Hematopoietic multipotent progenitor cell treated with erythropoietin and hydrocortisone succinate and interleukin-3 and kit ligand, for 17 days (in vitro differentiated cells): ENCODE measurements at places on chromosomes 6 and 20.

DNA sequence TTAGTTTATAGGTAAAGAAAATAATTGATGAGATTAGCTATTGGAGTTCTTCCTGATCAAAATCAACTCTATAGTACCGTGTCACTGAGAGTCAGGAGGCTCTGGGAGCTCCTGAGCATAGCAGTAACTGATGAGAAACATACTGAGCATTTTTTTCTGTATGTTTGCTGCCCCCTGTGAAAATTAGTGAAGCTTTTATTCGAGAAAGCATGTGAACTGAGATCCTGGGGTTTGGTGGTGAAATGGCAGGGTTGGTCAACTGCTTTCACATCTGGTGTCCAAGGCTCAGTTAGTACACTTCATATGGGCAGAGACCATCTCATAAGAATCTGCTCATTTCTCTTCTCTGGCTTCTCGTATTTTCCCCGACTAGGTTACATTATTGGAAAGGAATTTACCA, 4.1 kb upstream of the ABT1 start:
- no peak for DNase-seq

- DNase-seq = no peak
Observed at GRCh38 chr6:30703011-30703410, 12.2 kb upstream of the NRM start.

DNA sequence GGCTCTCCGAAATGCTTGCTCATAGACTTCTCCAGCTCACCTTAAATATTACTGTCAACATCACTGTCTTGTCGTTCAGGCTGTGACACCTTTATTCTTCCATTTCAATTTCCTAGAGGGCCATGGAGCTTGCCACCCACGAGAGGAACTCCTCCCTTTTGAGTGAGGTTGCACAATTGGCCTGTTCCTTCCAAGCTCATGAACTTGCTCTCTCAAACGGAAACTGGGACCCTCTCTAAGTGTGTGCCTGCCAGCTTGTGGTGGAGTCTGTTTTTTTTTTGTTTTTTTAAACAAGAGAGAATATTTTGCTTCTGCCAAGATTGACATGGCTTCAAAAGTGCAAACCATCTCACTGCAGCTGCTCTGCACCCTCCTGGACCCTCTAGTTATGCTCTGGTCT, 19.3 kb upstream of the IYD start:
- no peak for DNase-seq

DNA sequence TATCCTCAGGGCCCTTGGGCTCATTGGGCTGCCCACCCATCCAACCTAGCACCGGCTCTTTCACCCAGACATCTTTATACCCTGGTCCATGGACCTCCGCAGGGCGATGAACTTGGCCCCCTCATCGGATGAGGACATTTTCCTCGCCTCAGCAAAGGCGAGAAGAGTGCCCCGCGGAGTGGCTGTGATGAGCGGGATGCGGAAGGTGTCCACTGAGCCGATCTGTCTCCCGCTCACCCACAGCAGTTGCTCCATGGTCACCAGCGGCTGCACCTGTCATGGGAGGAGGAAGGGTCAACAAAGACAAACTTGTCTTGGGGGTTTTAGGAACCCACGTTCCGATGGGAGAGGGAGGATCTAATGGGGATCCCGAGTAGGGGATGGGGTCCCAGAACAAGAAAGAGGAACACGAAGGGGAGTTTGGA, 690 bp downstream of the NEU1 start:
- no peak for DNase-seq

DNA sequence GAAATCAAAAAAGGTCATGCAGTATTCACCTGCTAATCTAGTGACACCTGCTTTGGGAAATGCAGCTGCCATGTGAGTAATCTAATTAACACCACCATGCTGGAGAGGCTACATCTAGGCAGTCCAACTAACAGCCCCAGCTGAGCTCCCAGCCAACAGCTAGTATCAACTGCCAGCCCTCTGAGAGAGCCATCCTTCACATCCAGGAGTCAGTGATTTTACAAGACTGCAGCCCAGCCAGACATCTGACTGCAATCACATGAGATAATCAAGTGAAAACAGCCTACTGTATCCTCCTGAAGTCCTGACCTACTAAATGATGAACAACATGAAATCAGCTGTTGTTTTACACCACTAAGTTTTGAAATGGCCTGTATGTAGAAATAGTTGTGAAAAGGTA, 298.4 kb downstream of the TRDN start:
- no peak for DNase-seq

DNA sequence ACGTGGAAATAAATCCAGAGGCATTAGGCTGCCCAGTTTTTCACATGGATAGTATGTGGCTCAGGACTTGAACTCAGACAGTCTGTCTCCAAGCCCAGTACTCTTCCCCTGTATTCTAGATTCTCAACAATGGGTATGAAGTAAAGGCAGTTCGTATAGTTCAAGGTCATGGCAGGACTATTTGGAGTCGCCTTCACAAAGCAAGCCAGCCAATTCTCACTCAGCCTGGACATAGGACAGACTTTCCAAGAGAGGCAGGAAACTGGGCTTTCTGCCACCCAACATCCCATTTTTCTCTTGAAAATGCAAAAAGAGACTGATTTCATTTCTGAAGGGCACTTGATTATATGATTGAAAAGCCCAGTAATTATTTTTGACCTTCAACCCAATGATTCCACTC, 111.0 kb downstream of the EDN1 start:
- no peak for DNase-seq

- DNase-seq = no peak
Observed at GRCh38 chr20:59830665-59831023, 102.8 kb downstream of the SYCP2 start.

DNA sequence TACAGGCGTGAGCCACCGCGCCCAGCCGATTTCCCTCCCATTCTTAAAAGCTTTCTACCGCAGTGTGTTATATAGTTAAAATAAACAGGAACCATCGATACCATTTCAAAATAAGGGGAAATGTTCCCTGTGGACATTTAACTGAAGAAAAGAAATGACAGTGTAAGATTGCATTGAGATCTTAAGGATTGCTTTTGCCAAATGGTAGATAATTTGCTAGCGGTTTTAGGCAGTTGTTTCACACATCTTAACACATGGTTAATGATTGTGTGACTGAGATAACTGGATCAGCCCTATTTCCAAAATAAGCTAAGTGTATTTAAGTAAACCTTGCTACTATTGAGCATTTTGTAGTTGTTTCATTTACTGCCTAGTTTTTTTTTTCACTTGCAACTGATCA, 15.6 kb downstream of the STX16 start:
- DNase-seq = no peak

- DNase-seq = no peak
Observed at GRCh38 chr6:168282985-168283685, 36.4 kb downstream of the DACT2 start.

GRCh38 chr20:45792317-45793118, 764 bp downstream of the DNTTIP1 start:
- peak; percentile 26 for DNase-seq

DNA sequence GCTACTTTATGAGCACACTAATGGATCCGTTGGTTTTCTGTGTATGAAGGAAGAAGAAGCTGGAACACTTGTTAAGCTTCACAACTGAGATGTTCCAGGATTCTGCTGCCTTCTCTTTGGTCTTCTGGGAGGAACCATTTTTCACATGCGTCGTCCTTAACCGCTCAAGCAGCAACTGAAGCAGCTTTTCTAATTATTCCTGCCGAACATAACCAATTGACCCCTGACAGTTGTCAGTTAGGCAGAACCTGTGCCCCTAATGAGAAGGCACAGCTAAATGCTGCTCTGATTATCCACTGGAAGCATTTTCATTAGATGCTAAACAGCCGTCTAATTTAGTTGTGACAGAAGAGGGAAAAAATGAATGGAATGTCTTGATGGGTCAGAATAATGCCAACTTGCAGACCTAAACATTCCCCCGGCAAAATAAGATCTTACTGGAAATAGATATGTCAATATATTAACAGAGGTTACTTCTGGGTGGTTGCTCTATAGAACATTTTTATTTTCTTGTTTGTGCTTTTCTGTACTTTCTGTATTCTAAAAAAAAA, 85.0 kb upstream of the SMLR1 start:
- DNase-seq = no peak

DNA sequence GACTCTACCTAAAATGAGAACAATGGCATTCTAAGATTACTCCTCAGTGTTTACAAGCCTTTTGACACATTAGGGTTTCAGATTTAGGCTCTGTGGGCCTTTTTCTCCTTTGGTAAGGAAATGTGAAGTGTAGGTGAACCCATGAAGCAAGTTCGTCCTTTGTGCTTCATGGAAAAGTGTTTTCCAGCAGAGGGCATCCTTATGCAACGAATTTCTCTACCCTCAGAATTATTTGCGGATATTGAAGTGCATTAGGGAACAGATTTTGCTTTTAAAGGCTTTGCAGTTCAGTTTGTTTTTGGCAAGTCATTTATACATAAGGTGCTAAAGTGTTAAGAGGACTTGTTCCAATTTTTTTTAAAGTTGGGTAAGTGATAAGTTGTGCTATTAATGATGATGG, 55.7 kb upstream of the FERMT1 start:
- DNase-seq = peak; percentile 9

DNA sequence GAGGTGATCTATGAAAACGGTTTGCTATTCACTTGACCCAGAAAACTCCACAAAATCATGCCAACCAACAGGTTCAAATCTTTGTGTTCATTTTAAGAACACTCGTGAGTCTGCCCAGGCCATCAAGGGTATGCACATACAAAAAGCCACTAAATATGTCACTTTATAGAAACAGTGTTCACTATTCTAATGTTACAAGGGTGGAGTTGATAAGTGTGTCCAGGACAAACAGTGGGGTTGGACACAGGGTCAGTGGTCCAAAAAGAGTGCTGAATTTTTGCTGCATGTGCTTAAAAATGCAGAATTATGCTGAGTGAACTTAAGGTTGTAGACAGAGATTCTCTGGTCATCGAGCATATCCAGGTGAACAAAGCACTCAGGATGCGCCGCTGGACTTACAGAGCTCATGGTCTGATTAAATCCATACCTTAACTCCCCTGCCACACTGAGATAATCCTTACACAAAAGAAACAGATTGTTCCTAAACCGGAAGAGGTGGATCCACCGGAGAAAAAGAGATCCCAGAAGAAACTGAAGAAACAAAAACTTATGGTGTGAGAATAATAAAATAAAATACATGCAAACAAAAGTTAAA, 23.5 kb downstream of the KIAA0408 start:
- DNase-seq = no peak

DNA sequence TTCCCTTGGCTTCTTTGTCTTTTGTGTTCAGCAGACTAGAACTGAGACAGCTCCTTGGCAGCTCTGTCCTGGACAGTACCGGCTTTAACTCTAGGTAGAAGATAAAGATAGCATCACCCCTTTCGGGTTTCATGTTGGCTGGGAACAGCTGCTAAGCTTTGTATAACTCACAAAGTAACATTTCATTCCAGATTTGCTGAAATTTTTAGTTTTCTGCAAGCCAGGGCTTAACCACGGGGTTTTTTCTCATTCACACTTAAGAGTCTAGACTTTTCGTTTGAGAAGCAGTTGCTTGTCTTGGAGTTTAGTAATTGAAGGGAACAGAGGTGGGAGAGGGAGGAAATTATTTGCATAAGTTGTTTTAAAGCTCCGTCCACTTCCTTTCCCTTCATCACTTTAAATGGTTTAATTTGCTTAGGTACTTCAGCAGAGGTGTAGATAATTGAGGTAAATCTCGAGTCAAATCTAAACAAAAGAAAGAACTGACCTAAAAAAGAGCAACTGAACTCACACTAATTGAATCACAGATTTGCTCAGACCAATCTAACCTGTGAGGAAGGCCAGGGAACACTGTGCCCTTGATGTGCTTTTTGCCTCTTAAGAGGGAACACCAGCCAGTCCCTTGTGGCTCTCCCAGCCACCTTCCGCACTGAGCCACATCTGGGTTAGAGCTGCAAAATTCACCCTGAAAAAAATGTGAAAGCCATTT, 48.3 kb downstream of the RREB1 start:
- DNase-seq = no peak

GRCh38 chr6:168193816-168194721, 115.1 kb upstream of the FRMD1 start:
- DNase-seq = no peak

- DNase-seq = no peak
Observed at GRCh38 chr6:168660400-168660945, 219.5 kb downstream of the SMOC2 start.

- no peak for DNase-seq
Observed at GRCh38 chr20:15794409-15794808, 778.8 kb downstream of the KIF16B start.

- DNase-seq = no peak
Observed at GRCh38 chr20:57048027-57048869, 218.2 kb downstream of the BMP7 start.

DNA sequence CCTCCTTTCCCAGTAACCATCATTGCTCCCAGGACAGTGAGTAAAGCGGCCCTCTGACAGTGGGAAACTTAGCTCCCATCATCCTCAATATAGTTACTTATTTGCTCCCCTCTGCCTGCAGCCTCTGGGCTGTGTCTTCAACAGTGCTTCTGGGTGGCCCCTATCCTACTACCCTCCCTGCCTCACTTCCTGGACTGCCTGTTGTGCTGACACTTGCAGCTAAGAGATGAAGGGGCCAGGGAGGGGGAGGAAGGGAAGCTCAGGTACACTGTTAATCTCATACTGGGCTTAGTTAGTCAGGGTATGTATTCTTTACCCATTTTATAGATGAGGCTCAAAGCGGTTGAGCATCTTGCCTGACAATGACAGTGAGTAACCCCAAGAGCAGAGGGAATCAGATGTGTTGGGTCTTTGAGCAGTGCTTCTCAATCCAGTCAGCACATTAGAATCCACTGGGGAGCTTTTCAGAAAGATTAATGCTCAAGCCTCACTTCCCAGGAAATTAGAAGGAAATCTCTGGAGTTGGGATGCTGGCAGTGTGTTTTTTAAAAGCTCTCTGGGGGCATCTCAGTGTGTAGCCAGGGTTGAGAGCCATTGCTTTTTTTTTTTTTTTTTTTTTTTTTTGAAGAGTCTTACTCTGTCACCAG, 27.1 kb upstream of the KCNK5 start:
- DNase-seq = no peak

- no peak for DNase-seq
Observed at GRCh38 chr6:18215436-18215835, 48.9 kb downstream of the DEK start.

DNA sequence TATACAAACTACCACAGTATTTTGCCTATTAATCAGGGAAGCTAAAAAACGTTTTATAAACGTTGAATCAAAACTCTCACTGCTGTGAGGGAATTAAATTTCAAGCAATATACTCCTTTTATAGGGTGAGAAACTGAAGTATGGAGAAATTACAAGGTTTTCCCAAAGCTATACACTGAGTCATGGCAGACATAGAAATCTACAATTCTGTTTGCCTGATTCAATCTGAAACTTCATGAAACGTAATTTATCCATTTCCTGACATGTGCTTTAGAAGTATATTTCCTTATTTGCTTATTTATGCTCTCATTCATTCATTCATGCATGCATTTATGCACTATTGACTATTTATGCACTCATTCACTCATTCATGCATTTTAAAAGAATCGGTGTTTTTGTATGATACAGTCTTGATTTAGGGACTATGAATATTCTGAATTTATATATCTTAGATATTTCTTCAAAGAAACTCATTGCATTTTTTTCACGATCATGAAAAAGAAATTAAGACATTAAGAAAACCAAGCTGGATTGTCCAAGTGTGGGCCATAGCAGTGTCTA, 16.5 kb downstream of the EYA4 start:
- no peak for DNase-seq
